Type B pancreatic cell (in vitro differentiated cells): ENCODE measurements at places on chromosomes 3 and 15. TPM values are rescaled to one million over a fixed set of nuclear protein-coding genes. Genes with fewer than 3 reads are reported as not detected.

The DNAJB8 gene
- not detected in 2 replicates for total RNA-seq

The PRC1 gene
- 54.6 and 101 TPM in 2 replicates for total RNA-seq

The SEMA3B gene
- total RNA-seq, result 18.4 and 34.8 TPM in 2 replicates

The CCDC33 gene
- total RNA-seq, result 2.2 and 5.0 TPM in 2 replicates

The TTC21A gene
- total RNA-seq, result 9.8 and 10.3 TPM in 2 replicates

GRCh38 chr3:138923531-138923994 lies 23.4 kb downstream of the FOXL2 start:
- DNase-seq, result peak; percentile 84

GRCh38 chr3:105367406-105368213 lies 901 bp downstream of the ALCAM start:
- peak; percentile 69 for DNase-seq

- peak; percentile 78 for DNase-seq
Measured at GRCh38 chr3:123489400-123490004, 40.6 kb upstream of the ADCY5 start.

- DNase-seq, result no peak
Measured at GRCh38 chr3:4493941-4494894, 1.1 kb downstream of the ITPR1 start.
